H4 (cell line): ENCODE measurements at places on chromosomes 7 and 10.

DNA sequence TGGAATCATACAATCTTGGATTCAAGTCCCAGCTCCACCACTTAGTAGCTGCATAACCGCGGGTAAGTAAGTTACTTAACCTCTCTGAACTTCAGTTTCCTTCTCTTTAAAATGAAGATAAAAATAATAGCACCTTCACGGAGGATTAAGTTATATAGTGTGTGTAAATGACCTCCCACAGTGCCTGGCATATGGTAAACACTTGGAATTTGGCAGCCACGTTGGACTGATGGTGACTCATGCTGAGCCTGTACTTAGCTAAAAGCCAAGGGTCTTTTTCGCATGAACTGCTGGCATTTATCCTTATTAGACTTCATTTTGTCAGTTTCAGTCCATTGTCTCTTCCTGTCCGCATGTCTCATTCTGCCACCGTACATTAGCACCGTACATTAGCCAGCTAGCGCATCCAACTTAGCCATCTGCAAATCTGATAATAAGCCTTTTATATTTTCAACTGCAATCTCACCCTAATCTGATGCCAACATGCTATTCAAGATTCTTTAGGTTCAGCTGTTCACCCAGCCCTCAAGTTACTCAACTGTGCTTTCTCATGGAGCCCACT lies 11.2 kb downstream of the SLC13A4 start:
- DNase-seq, result peak; percentile 89

GRCh38 chr7:45650404-45651394 lies 76.5 kb downstream of the ADCY1 start:
- DNase-seq, result peak; percentile 8

GRCh38 chr7:106866298-106867281 lies 1.5 kb downstream of the PIK3CG start:
- DNase-seq, result no peak

- peak; percentile 96 for DNase-seq
Measured at GRCh38 chr7:4613846-4614548, 68.1 kb upstream of the FOXK1 start.

GRCh38 chr7:20329389-20330238 lies 1.1 kb upstream of the ITGB8 start:
- DNase-seq, result peak; percentile 96
